CD4-positive, alpha-beta T cell treated with Interleukin-10 for 1 hour (primary cell): ENCODE measurements at places on chromosomes 6 and 20.

DNA sequence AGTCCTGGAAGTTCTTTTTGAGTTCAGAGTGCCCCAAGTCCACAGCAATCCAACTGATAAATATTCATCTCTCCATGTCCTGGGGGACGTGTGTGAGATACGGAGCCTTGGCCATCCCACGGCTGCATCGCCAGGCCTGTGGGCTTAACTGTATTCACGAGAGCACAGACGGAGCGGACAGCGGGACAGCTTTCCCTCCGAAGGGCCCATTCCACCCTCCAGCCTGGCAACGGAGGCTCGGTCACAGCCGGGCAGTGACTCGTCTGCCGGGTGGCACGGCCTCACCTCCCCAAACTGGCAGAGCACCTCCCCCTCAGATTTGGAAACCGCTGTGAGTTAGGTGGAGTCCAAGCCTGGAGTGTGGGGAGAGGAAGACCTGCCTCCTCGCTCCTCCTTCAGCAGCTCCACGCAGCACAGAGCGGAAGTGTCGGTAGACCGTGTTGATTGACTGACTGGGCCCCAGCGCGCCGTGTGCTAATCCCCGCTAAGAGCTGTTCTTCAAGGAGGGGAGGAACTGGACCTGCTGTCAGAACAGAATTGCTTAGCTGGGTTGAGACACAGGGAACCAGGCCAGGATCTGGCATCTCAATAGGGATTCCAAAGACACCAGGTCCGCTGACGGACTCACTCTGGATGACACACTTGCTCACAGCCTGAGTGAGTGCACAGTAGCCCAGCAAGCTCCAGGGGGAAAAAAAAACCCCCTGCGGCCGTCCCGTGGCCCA, 10.9 kb downstream of the FOXF2 start:
- DNase-seq, result no peak

GRCh38 chr6:165695722-165696515, 32.9 kb upstream of the PDE10A start:
- no peak for DNase-seq

GRCh38 chr20:45037050-45037449, 63.9 kb downstream of the KCNS1 start:
- no peak for DNase-seq

DNA sequence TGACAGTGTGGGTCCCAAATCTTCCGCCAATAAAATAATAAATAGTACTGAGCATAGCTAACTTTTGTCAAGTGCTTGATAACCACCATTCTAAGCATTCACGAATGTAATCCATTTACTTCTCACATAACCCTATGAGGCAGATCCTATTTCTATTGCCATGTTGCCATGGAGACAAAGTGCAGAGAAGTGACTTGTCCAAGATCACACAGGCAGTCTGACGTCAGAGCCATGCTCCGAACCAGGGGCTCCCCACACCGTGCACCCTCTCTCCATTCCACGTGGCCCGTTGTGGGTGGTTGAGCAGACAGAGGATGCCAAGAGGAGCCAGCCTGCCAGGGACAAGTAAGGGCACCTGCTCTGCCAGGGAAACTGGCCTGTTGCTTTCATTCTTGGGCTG, 38.9 kb downstream of the CDH22 start:
- no peak for DNase-seq

DNA sequence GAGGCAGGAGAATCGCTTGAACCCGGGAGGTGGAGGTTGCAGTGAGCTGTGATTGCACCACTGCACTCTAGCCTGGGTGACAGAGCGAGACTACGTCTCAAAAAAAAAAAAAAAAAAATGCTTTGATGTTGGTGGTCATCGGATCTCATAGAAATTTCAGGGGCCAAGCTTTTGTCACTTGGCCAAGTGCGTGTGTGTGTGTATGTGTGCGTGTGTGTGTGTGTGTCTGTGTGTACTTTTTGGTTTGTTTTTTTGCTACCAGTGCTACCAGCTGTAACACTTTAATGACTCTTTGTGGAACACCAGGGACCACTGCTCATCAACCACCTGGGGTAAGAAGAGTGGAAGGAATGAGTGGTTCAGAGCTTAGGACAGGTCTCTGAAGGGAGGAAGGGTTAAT, 49.7 kb downstream of the TRAF3IP2 start:
- DNase-seq, result no peak

- DNase-seq, result peak; percentile 92
Measured at GRCh38 chr6:26205161-26205624, 118.0 kb downstream of the HFE start.

GRCh38 chr6:96651816-96652215, 88.9 kb downstream of the FHL5 start:
- no peak for DNase-seq

DNA sequence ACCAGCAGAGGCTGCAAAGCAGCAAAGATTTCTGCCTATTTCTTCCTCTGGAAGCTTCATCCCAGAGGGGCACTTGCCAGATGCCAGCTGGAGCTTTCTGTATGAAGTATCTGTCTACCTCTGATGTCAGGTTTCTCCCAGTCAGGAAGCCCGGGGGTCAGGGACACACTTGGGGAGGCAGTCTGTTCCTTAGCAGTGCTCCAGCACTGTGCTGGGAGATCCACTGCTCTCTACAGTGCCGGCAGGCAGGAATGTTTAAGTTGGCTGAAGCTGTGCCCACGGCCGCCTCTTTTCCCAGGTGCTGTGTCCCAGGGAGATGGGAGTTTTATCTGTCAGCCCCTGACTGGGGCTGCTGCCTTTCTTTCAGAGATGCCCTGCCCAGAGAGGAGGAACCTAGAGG, 631.1 kb upstream of the HTR1E start:
- no peak for DNase-seq

DNA sequence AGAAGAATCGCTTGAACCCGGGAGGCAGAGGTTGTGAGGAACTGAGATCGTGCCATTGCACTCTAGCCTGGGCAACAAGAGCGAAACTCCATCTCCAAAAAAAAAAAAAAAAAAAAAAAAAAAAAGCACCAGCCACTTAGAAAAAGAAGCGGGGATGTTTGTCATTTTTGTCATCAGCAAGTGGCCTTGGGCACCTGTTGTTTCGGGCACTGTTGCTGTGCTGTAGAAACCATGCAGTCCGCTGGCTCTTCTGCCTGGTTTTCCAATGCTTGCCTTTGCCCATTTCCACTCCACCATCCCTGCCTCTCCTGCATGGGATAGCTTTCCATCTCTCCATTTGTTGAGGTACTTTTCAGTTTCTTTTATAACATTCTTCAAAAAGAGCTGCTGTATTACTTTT, 129.3 kb downstream of the ARID1B start:
- no peak for DNase-seq

GRCh38 chr6:20918868-20919267, 384.6 kb downstream of the CDKAL1 start:
- DNase-seq, result no peak

DNA sequence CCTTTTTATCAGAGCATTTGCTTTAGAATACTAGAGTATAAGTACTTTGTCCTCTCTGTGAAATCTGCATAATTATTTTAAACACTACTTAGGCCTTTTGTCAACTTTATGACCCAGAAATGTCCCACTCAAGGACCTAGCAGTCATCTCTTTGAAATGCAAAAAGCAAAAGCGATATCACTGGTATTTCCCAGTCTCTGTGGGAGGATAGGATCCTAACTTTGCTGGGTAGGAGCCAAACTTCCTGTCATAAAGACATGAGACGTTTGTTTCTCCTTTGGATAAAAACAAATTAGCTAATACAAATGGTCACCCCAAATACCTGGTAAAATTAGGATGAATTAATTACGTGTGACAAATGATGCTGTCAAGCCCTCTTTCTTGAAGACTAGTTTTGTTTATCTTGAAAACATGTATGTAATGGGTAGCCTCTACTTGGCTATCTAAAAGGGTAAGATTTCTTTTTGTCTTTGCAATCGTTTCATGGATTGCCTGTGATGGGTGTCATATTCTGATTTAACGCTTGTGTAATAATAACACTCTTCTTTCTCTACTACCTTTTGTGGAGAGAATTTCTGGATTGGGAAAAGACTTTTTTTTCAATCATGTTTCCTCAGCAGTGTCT, 36.2 kb downstream of the DCDC2 start:
- no peak for DNase-seq

DNA sequence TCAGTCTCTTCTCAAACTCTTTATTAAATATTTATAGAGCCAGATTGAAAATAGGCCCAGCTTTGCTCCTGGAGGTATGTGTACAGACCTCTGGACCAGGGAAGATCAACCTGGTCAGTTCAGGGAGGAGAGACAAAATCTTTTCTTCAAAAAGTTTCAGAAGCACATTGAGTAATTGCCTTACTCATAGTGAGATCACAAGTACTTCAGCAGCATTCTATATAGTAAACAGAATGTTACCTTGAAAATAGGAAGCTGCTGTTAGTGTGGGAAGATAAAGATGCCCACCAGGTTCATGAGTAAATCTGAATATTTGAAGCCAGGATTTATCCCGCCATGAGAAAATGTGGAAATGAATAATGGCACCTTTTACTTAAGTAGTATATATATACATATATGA, 665.9 kb upstream of the CITED2 start:
- no peak for DNase-seq

GRCh38 chr6:122995921-122996793, at the start of gene CLVS2:
TSS of gene CLVS2 (plus strand) at chr6:122996235. CDS start at chr6:122997778, 1,543 bp downstream.
- DNase-seq, result no peak

GRCh38 chr6:23533311-23533710, 592.7 kb upstream of the NRSN1 start:
- DNase-seq, result no peak

- peak; percentile 90 for DNase-seq
Measured at GRCh38 chr6:26286168-26286877, 78.7 kb upstream of the BTN3A2 start.

DNA sequence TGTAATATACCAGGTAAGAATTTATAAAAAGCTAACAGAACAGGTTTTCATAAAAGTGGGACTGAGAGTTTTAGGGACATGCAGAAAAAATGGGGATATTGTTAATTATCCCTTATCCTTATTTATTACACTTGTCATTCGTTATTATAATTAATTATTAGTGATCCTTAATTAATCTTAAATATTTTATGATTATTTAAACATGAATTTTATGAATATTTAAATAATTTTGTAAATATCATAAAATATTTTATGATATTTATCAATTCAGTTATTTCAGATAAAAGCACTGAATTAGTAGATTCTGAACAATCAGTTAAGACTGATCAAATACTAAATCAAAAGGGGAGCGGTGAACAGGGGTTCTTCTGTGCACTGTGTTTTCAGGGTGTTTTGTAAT, 300.1 kb downstream of the PAX1 start:
- DNase-seq, result no peak

DNA sequence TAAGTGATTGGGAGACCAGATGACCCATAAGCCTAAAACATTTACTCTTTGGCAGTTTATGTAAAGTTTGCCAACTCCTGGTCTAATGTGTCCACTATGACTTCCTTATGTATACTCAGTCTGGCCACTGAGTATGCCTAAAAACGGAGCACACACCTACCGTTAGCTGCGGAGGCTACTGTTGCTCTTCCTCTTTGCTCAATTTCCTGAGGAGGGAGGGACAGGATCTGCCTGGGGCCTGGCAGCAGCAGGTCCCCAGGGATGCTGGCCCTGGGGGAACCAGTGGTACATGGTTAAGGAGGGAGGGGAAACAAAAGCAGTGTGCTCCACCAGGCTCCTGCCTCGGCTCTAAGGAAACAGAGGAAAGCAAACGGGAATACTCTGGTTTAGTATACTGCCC, 113.5 kb downstream of the CDYL start:
- no peak for DNase-seq

- DNase-seq, result no peak
Measured at GRCh38 chr6:56040889-56041301, 165.5 kb upstream of the BMP5 start.

DNA sequence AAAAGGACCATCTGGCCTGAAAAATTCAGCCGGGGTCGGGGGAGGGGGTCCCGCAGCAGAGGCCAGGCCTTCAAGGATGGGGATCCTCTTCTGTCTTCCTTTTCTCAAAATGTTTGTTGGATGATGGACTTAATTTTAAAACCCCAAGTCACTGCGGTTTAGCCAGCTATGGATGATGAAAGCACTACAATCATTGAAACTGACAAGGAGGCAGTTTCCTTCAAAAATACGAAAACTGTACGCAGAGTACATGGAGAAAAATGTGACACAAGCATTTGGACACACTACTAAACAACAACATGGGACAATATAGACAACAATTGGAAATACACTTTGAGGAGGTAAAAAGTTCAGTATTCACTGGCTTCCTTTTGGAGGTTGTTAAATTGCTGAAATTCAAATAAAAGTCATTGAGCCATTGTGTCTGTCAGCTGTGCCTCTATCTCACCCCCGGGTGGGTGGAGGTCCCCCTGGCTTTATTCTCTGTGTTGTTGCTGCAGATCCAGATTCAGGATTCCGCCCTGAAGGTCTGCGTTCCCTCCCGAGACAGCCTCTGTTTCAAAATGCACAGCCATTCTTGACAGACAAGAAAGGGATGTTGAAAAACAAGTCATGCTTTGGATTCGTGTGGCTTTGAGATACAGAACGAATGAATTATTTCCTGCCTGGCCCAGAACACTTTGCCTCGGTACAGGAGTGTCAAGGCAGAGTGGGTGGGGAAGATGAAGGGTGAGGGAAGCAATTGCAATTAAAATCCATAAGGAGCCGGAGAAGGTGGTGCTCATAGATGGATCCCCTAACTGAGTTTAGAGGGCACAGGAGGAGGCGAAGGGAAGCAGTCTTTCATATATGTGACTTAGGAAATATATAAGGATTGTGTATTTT, 118.2 kb downstream of the TTLL2 start:
- no peak for DNase-seq

- DNase-seq, result no peak
Measured at GRCh38 chr6:100506651-100507050, 41.9 kb upstream of the SIM1 start.

- no peak for DNase-seq
Measured at GRCh38 chr6:19805129-19805481, 32.1 kb upstream of the ID4 start.

- no peak for DNase-seq
Measured at GRCh38 chr6:111667931-111668330, 62.3 kb upstream of the TRAF3IP2 start.

- no peak for DNase-seq
Measured at GRCh38 chr6:140043357-140043756, 668.9 kb upstream of the CITED2 start.

DNA sequence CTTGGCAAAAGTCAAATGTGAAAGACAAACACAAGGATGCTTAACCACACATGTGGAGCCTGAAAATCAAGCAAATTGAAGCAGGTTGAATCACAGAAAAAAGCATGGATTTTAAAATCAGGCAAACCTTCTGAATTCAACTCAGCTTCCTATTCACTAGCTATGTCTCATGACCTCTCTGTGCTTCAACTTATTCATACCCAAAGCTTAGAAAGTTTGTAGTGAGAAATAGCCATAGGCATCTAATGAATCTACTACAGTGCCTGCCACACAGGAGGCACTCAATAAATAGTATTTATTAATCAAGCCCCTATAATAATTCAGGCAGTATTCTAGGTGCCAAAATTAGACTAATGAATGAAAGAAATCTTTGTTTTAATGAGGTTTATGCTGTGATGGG, 112.2 kb upstream of the TNFAIP3 start:
- DNase-seq, result no peak
